A549 treated with ZK216348 at 1 μM for 4 hours (cell line): ENCODE measurements at places on chromosomes 6 and 20. TPM values are rescaled to one million over a fixed set of nuclear protein-coding genes. Genes with fewer than 3 reads are reported as not detected.

Gene IFT52
- total RNA-seq, result 25.4 to 35.6 TPM (median 30.3 TPM) in 5 replicates

Gene MOXD1
- total RNA-seq, result 1.5 to 2.1 TPM (median 2.0 TPM) in 5 replicates

Gene SAMD5
- 0.58 to 0.87 TPM (median 0.70 TPM) in 5 replicates for total RNA-seq

Gene POPDC3
- total RNA-seq, result 23.1 to 27.6 TPM (median 24.5 TPM) in 5 replicates

Gene NNAT
- total RNA-seq, result not detected in 5 replicates
